ENCODE measurements at places on chromosomes 3 and 15.

- no peak for DNase-seq
Measured at GRCh38 chr15:80467311-80467714, 63.1 kb downstream of the ARNT2 start.

- DNase-seq = no peak
Measured at GRCh38 chr3:21073561-21073960, 677.4 kb downstream of the ZNF385D start.

GRCh38 chr3:132625613-132626012 is 28.5 kb downstream of the ACKR4 start:
- no peak for DNase-seq

GRCh38 chr15:65629548-65629947 is 7.8 kb downstream of the SLC24A1 start:
- DNase-seq = no peak

DNA sequence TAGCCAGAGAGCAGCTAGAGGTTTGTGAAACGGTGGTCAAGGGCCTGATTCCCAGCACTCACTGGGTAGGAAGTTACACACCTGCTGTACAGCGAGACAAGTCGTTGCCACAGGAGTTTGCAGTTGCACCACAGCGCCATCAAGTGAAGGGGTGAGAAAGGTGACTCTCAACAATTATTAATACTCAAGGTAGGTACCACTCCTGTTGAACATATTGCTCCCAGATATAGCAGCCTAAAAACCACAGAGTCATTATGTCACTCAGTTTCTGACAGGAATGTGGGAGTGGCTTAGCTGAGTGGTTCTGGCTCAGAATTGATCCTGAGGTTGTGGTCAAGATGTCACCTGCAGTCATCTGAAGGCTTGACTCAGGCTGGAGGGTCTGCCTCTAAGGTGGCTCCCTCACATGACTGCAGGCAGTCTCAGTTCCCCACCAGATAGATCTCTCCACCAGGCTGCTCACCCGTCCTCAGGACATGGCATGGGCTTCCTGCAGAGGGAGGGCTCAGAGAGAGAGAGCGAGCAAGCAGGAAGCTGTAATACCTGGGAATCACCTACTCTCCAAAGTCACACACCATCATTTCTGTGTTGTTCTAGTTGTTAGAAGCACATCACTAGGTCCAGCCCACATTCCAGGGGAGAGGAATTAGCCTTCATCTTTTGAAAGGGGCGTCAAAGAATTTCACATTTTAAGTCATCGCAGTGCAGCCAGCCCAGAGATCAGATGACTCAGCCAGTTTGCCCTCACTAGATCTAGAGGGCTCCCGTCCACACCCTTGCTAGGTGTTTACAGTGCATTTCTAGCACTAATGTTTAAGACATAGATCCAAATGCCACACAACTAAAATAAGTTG is 17.0 kb upstream of the ANO10 start:
- DNase-seq = peak; percentile 10
